Naive thymus-derived CD4-positive, alpha-beta T cell (primary cell): ENCODE measurements at places on chromosomes 13 and 19. TPM values are rescaled to one million over a fixed set of nuclear protein-coding genes. Genes with fewer than 3 reads are reported as not detected.

- no peak for DNase-seq
These were observed 5.2 kb upstream of the KBTBD7 start for GRCh38 chr13:41199526-41199925.

DNA sequence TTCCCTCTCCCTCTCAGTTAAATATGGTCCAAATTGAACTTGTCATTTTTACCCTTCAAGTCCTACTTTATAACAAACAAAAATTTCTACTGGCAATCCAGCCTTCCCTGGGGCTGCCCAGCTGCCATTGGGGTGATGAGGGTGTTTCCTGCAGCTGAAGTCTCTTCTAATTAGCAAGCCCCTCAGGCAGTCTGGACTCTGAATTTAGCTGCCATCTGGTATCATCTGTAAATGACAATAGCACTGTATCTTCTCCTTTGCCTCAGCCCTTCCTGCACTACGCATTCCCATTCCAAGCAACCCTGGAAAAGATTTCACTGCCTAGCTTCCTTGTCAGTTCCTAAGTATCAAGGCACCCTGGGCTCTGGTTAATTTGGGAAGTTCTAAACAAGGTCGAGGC, 331.1 kb upstream of the KLF12 start:
- no peak for DNase-seq

- no peak for DNase-seq
These were observed 2.8 kb upstream of the SPRYD7 start for GRCh38 chr13:49938921-49939320.

Gene LRRC63
- total RNA-seq: 0.49 TPM

Gene FCER2
- total RNA-seq: 3.8 TPM
